Stimulated activated CD4-positive, alpha-beta T cell treated with anti-CD3 and anti-CD28 coated beads, Interleukin-2, amount 100 ng/mL, for 48 hours (primary cell): ENCODE measurements at places on chromosomes 3 and 15.

DNA sequence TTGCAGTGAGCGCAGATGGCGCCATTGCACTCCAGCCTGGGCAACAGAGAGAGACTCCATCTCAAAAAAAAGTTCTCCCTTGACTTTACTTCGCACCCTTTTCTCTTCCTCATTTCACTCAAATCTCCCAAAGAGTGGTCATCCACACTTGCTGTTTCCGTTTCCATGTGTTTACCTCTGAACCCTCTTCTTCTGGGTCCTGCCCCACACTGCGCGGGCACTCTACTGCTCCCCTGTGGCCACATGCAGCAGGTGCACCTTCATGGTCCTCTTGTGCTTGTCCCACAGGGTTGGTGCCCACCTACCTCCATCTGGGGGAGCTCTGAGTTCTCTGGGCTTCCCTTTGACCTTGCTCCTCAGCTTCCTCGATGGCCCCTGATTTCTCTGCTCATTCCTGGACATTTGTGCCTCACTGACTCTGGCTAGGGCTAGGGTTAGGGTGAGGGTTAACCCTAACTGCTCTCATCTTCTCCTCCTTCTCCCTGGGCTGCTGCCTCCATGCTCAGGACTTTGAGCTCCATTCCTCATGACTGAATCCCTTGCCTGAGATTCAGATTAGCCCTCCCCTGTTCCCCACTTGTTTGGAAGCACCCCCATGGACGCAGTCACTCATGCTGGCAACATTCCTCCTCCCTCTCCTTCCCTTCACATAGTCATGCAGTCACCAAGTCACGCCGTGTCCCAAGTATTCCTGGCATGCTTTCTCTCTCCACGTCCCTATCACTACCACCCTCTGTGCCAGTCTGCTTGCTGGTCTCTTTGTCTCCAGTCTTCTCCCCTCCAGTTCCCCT is 26.6 kb upstream of the KY start:
- no peak for DNase-seq

GRCh38 chr3:69370901-69371301 is 15.0 kb downstream of the FRMD4B start:
- DNase-seq = no peak

DNA sequence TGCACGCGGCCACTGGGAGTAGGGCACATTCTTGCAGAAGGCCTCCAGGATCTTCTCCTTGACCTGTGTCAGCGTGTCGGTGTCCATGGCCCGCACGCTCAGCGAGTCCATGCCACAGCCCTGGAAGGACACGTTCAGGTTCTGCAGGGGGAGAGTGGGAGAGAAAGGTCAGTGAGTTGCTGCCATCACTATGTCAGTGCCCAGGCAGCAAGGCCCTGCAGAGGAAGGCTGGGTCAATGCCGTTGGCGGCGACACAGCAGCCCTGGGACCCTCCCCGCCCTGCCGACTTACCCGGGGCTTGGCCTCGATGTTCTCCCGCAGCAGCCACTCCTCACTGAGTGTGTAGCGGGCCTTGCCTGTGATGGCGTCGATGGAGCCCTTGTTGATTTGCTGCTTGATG is 19.8 kb downstream of the H1-8 start:
- no peak for DNase-seq

DNA sequence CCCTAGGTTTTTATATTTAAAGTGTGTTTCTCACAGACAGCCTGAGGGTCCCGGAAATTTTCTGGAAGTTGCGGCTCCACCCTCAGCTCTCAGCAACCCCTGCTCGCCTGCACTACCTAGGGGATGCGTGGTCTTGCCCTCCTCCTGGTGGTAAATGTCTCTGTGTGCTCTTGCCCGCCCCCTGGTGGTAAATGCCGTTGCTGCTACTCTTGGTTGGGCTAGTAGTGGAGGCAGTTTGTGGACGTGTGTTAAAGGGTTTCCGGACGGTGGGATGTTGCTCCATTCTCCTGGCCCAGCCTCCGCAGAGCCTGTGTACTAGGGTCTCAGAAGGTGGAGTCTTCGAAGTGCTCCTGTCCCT is 27.4 kb downstream of the STOML1 start:
- DNase-seq = peak; percentile 92

DNA sequence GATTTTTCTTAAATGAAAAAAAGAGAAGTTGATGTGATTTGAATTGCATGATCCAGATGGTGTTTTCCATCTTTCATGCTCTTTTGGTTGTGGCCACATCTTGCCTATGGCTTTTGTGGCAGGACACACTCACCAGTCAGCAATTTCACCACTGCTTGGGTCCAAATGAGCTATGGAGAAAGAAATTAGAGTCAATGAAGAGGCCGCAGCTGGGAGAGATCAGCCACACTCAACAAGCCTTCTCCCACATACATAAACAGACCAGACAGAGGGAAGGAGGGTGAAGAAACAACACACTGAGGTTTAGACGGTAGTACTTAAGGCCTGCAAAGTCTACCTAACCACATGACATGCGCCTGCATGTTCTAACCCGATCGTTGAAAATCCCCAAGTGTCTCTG is 110.7 kb upstream of the CDIN1 start:
- DNase-seq = no peak

GRCh38 chr3:161694682-161695564 is 198.3 kb downstream of the OTOL1 start:
- DNase-seq = no peak

- DNase-seq = no peak
Measured at GRCh38 chr3:127171721-127172120, 21.2 kb upstream of the PRR23E start.

- no peak for DNase-seq
Measured at GRCh38 chr3:153952091-153952490, 169.1 kb upstream of the ARHGEF26 start.

- DNase-seq = no peak
Measured at GRCh38 chr15:40772014-40772413, 2.2 kb downstream of the C15orf62 start.

DNA sequence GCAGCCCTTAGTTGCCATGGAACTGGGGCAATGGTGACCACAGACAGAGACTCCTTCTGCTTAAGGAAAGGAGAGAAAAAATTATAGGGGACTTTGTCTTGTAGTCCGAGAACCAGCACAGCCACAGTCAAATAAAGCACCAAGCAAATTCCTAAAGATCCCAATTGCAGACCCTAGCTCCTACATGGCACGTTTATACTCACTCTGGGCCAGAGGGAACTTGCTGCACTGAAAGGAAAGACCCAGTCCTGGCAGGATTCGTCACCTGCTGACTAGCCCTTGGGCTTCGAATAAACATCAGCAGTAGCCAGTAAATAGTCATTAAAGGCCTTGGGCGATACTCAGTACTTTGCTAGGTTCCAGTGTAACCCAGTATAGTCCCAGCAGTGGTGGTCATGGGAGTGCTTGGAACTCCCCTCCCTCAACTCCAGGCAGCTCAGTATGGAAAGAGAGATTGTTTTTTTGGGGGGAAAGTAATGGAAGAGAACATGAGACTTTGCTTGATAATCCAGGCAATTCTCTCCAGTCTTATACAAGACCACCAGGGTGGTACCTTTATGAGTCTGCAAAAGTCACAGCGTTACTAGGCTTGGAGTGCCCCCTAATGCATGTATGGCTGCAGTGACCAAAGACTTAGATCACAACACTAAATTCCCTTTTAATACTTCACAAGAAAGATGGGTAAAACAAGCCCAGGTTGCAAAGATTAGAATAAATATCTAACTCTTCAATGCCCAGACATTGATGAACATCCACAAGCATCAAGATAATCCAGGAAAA is 66.4 kb upstream of the AGTR1 start:
- no peak for DNase-seq

DNA sequence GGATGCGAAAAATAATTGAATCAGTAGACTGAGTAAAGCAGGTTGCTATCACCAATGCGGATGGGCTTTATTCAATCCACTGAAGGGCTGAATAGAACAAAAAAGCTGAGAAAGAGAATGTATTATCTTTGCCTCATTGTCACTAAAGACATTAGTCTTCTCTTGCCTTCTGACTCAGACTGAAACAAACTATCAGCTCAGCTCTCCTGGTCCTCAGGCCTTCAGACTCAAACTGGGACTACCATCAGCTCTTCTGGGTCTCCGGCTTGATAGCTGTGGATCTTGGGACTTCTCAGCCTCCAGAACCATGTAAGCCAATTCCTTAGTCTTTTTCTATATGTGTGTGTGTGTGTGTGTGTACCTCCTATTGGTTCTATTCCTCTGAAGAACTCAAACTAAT is 12.6 kb downstream of the IFT57 start:
- no peak for DNase-seq

DNA sequence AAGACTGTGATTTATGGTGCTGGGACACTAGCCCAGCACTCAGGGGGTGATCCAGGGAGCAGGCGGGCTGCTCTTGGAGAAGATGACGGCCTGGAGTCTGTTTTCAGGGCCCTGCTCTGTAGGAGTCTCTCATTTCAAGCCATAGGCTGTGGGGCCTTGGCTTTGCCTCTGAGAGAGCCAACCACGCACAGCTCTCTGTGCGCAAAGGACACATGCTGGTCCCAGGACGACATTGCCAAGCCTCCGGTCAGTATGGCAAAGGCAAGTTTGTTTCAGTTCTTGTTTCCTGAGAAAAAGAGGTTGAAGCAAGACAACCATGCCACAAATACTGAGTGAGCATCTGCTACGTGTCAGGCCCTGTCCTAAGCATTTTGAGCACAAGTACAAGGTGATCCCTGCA is 197.1 kb downstream of the EPHB1 start:
- no peak for DNase-seq

GRCh38 chr3:108677811-108678210 is 79.4 kb downstream of the RETNLB start:
- DNase-seq = no peak

DNA sequence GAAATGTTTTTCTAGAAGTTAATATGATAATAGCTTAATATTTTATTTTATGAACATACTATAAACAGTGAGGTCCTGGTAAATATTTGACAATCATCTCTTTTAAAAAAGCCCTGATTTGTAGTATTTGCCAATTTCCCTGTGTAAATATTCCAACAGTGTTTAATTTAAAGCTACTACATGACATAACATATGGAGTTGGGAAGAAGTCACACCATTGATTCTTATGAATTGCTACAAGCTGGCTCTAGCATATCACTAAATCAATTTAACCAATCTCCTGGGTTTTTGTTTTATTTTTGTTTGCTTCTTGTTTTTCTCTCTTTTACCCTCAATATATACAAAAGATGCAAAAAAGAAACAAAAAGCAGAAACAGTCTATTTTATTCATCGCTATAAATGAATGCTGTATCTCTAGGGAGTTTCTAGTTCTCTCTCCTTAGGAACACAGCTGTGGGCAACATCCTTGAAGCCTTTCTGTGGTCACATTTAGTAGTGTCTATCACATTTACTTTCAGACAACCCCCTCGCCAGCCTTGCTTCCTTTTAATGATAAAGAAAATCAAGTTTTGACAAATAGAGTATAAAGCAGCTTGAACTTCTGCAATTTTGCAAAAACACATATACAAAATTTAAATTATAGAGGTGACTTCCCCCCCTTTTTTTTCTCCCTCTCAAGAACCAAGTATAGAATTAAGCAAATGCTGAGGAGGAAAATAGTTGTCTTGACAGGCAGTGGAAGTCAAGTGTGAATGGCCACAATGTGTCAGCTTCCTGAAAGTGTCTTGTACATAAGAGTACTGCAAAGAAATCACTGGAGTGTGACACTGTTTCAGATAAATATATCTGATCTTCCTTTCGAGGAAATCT is 21.4 kb downstream of the CCR1 start:
- DNase-seq = no peak

GRCh38 chr15:70629735-70630273 is 133.6 kb downstream of the UACA start:
- DNase-seq = no peak

GRCh38 chr3:150520408-150520807 is 25.9 kb downstream of the SERP1 start:
- DNase-seq = no peak

GRCh38 chr3:53230789-53231188 is 25.0 kb downstream of the TKT start:
- no peak for DNase-seq

GRCh38 chr3:120497336-120497735 is 46.5 kb upstream of the FSTL1 start:
- no peak for DNase-seq

GRCh38 chr3:58009749-58010535 is 1.7 kb downstream of the FLNB start:
- no peak for DNase-seq

DNA sequence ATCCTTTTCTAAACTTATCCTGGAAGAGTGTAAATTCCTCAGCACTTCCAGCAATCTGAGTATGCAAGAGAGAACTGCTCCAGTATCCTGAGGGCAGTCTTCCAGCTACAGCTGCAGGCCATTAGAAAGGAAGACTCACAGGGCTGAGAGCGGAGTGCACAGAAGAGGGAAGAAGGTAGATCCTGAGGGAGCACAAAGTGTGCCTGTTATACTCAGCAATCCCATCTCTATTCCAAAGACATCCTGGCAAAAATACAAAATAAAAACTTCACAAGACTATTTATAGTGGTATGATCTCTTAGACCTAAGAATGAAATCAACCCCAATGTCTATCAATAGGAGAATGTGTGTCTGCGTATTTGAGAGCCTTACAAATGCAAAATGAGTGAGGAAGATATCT is 292.0 kb downstream of the ZIC1 start:
- no peak for DNase-seq

DNA sequence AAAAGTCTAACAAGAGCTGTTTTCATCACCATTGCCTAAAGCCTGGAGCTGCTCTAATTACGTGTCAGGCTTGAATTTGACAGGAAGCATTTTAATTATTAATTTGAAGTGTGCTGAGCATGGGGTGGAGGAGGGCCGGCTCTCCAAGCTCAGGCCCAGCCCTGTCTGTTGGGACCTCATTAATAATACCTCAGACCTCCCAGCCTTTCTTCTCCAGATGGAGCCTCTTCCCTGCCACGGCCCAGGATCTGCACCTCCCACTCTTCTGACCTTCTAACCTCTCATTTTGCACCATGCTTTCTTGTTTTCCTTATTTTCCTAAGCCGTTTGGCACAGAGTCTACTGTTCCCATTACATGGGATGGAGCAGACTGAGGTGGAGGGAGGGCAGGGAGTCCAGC is 30.0 kb downstream of the INSYN1 start:
- DNase-seq = no peak

DNA sequence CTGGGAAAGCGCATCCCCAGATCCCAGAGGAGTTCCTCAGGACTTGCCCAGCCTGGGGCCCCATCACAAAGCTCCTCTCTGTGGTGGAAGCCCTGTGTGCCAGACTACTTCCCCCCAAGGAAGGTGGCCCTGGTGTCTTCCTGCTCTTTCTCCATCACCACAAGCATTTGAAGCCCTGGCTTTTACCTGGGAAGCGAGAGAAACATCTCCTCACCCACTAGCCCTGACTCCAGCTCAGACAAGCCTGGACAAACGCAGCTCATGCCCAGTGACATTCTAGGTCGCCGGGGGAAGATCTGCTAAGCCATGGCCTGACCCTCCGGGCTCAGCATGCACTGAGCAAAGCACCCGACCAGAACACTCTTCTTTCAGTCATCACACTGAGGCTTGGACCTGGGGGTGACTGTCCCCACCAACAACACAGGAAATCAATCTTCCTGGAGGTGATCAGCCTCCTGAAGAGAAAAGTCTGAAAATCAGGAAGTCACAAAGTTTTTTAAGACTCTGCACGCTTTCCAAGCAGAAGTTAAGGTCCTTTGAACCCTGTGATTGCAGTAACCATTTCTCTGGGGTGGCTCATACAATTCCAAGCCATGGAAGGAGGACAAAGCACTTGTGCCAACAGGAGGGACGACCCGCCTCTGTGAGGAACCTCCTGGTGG is 40.8 kb downstream of the KLHL25 start:
- no peak for DNase-seq
